ENCODE measurements at places on chromosomes 7 and 10. TPM values are rescaled to one million over a fixed set of nuclear protein-coding genes. Genes with fewer than 3 reads are reported as not detected.

Gene DEPP1
- total RNA-seq = 34.0 TPM

Gene MBLAC1
- total RNA-seq = 3.7 TPM

Gene OR2A5
- total RNA-seq = not detected

Gene SPDYE11
- total RNA-seq = not detected

Gene GCK
- total RNA-seq = 46.4 TPM

DNA sequence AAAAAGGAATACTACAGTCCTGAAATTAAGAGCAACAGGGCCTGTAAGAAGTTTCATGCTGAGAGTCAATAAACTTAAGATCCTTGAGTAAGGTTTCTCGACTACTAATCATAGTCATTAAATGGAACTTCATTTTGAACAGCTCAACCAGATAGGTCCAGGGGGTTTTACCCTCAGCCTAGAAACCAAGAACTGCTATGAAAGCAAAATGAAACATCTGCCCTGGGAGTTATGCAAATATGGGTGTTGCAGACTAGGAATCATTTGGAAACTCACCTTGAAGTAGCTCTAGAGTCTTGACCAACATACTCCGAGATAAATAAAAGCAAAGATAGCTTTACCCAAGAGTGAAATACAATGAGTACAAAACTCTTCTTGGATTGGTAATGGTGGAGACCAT lies 128.0 kb downstream of the HGF start:
- DNase-seq = no peak

GRCh38 chr10:3119796-3120459 lies 52.6 kb downstream of the PFKP start:
- DNase-seq = peak; percentile 39

DNA sequence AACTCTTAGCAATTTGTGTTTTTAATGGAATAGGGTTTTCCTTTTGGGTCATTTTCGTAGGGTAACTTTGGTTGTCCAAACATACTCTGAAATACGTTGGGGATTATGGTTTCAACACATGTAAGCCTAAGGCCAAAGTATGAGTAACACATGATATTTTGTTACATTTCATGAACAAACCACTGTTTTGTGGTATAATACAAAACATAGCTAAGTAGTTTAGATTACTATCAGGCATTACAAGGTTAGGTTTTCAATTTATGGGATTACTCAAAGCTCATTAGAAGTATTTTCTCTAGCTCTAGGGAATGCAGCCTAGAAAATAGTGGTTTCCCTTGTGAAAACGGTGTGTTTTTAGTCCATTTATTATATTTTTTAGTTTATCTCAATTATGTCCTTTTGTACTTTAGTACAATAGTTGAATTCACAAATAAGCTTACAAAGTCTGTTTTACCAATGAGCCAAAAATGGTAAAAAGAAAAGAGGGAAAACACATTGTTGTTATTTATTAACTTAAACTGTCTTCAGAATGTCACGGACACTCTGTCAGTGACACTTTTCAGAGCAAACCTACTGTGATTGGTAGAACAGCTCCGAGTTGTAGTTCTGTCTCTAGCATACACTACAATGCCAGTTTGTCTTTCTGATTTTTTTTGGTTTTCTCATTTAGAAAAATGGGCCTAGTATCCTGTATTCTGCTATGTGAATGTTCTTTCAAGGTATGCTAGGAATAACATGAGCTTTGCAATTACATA lies 473.7 kb downstream of the SUGCT start:
- no peak for DNase-seq

DNA sequence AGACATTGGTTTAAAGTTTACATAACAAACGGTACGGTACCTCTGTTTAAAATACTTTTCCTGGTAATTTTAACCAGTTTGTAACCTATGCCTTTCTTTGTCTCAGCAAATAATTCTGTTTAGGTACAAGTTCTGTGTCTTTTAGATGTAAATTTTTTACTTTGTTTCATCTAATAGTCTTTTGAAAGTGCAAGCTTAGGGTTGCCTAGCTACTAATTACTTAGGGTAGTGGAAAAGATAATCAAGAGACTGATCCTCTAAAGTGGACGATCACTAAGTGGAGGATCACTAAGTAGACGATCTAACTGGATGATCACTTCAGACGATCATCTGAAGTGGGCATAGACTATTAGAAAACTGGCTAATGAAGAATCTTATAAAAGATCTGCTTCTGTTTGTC lies 16.1 kb upstream of the FKBP9 start:
- no peak for DNase-seq

- peak; percentile 71 for DNase-seq
These were observed 498 bp downstream of the RHOBTB1 start for GRCh38 chr10:60943316-60944057.

GRCh38 chr7:77540402-77540822 lies 3.3 kb downstream of the PTPN12 start:
- no peak for DNase-seq

- no peak for DNase-seq
These were observed 80.9 kb upstream of the APBB1IP start for GRCh38 chr10:26357203-26357602.

DNA sequence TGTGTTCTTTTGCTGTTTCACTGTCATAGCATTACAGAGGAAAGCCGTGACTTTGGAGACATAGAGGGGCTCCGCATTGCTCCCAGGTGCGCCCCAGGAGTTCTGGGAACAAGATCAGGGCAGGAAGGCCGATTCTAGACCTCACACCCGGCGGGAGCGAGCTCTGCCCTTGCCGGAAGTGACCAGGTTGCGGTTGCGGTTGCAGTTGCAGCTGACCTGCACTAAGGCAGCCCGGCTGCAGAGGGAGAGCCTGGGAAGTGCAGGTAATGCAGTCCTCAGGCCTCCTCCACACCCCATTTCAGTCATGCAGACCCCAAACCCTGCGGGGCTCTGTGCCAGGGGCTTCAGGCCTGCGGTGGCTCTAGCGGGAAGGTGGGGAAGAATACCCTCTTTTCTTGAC lies 130.0 kb upstream of the LANCL2 start:
- DNase-seq = no peak

DNA sequence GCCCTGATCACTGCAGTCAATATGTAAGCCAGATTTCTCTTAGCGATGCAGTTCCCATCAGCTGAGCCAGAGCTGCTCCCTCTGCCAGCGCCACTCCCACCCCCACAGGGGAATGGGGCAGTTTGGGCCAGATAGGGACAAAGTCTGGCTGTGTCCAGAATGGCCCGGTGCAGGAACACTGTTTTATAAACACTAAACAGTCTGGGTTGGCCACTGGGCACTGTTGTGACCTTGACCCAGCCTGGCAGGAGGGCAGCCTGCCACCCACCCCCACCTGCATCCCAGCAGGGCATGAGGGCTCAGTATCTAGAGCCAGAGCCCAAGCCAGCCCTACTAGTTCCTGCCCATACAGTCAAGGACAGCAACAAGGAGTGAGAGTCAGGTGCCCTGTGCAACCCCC lies 1.3 kb downstream of the OGDHL start:
- no peak for DNase-seq

GRCh38 chr10:97766106-97766810 lies 5.5 kb downstream of the SFRP5 start:
- DNase-seq = no peak

DNA sequence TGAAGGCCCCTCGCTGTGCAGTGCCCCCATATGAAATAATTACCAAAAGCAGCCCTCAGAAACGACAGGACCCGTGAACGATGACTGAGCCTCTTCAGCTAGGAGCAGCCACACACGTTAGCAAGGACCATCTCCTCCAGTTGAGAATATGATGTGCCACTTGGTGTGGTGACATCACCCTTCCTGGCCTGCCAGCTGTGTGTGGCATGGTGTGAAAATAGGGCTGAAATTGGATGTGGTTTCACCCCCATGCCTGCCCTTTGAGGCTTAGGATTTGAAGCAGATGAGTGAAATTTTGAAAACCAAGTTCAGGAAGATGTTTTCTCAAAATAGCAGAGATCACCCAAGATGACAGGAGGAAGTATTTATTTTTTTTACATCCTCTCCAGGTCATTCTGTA lies 49.1 kb upstream of the BTBD16 start:
- DNase-seq = no peak
